ENCODE measurements at places on chromosomes 12 and 14.

- DNase-seq = no peak
These were observed 26.3 kb upstream of the FOS start for GRCh38 chr14:75252254-75252837.

GRCh38 chr12:23028158-23028802 lies 403.3 kb downstream of the ETNK1 start:
- no peak for DNase-seq

- DNase-seq = no peak
These were observed 106.0 kb downstream of the FAR2 start for GRCh38 chr12:29255042-29255441.

DNA sequence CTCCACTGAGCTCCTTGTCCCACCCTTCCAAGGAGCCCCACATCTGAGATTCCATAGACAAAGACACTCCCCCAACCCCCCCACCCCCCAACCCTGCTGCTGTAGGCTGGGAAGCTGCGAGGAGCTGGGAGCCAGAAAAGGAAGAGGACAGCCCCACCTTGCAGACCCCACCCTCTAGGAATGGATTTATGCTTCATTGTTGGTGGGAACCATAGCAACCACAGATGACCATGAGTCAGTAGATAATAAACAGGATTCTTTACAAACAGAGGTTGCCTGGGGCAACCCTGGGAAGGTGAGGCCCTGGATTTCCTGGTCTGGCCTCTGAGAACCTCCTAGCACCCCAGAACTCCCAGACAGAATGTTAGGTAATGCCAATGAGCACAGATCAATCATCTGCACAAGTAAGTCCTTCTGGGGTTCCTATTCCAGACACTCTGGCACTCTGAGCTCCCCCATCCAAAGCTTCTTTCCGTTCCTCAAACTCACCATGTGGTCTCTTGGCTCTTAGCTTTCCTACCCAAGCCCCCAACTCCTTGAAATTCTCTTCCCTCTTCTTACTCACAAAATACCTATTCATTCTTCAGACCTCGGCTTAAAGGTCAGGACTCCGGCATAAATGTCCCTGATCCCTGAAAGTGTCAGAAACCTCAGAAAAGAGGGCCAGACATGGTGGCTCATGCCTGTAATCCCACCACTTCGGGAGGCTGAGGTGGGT lies 15.2 kb upstream of the PLEKHG6 start:
- no peak for DNase-seq

DNA sequence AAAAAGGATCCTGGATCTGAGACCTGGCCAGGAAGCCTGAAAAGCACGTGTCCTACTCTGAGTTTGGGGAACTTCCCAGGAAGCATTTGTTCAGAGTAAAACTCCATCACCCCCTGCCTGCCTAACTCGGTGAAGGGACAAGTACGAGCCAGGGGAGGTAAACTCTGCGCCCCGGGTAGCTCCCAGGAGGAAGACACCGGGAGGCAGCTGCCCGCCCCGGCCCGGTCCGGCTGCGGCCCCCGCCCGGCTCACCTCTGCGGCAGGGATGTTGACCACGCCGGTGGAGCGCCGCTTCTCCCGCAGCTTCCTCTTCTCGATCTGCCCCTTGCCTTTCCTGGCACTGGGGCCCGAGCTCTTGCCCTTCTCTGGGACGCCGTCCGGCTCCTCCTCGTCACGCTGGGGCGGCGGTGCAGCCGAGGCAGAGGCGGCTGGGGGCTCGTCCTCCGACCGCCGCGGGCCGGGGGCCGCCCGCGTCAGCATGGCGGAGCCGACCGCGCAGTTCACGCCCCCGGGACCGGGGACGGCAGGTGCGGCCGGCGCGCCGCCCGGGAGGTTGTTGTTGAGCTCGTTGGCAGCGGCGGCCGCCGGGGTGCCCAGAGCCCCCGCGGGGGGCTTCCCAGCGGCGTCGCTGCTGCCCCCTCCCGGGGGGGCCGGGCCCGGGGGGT lies 1.2 kb downstream of the PAWR start:
- DNase-seq = no peak

GRCh38 chr14:71141701-71142374 lies 234.6 kb downstream of the PCNX1 start:
- DNase-seq = no peak

GRCh38 chr14:20118795-20119194 lies 8.3 kb downstream of the OR4K17 start:
- DNase-seq = no peak

DNA sequence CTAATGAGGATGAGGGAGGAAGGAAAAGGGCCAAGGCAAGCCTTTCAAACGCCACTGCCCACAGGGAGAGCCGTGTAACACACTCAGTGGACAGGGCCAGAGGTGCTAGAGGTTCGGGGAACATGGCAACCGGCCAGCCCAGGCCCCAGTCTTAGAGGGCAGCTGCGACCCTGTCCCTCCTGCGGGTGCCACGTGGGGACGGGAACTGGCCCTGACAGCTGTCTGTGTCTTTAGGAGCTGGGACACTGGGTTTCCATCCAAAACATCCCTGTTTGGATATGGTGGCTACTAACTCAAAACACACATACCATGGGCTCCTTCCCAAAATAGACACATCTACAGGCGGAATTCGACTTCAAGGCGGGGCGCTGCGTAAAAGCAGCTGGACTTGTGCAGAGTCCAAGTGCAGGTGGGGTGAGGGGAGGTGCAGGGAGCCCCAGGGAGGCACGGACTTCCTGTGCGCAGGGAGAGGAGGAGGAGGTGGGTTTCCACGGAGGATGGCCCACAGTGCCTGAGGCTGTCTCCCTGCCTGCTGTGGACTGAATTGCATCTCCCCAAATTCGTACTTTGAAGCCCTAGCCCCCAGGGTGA lies 184.7 kb downstream of the PIWIL1 start:
- no peak for DNase-seq

- no peak for DNase-seq
These were observed 39.4 kb upstream of the TEX22 start for GRCh38 chr14:105358943-105359342.

- DNase-seq = no peak
These were observed 1.3 kb downstream of the CAMKK2 start for GRCh38 chr12:121295116-121295745.

DNA sequence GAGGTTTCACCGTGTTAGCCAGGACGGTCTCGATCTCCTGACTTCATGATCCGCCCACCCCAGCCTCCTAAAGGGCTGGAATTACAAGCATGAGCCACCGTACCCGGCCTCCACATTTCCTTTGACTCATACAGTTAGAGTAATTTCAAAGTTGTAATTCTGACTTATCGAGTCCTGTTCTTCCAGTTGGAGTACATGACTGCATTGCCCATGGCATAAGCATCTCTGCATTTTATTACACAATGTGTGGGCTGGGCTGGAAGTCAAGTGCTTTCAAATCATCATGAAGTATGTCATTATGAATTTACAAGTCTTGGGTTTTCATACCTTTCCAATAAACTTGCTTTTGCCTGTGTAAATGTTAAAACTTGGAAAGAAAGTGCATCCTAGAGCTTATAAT lies 1295.7 kb upstream of the FLRT2 start:
- DNase-seq = no peak

DNA sequence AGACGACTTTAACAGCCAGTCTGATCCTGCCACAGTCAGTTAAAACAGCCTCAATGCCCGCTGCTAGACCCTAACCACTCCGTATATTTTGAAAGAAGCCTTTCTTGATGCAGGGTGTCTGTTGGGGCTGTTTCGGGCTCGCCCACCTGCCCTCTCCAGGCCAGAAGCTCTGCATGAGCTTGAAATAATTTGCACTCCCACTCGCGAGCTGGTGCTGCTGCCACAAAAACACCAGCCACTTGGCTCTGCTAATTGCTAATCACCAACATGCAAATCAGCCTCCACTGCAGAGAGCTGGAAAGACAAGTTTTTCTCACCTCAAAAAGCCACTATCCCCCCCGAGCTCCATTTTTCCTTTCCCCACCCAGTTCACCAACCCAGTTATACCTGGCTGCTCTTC lies 15.5 kb downstream of the BAZ2A start:
- no peak for DNase-seq

DNA sequence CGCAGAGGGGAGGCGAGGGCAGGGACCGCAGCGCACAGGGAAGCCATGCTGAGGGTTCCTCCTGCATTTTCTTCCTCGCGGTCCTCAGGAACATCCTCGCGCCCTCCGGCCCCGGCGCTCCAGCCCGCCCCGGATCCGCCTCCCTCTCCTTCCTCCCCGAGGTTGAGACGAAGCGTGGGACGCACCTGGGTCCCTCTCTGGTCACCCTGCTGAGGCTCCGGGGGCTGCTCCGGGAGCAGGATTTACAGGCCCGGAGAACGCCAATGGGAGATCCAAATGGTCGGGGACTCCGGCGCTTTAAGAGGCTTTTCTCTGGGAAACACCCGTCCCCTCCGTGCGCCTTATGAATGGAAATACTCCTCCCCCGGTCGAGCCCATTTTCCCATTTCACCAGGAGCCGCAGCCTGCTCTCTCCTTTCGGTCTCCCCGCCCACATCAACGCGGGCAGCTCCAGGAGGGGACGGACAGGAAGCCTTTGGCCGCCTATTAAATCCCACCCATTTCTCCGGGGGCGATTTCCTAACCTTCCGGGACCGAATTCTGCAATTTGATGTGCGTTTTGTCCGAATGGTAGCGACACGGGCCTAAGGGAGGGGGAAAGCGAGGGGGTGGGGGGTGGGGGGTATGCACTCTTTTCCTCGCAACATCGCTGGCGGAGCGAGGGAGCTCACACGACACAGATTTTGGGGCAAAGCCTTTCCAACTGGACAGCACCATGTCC lies at the start of gene UNC79:
TSS of gene UNC79 (plus strand) at position 625 of the 721 bp plus-strand sequence. CDS start at position 716, 91 bp downstream.
- no peak for DNase-seq

- DNase-seq = no peak
These were observed 44.1 kb downstream of the PLXNC1 start for GRCh38 chr12:94192506-94192905.

DNA sequence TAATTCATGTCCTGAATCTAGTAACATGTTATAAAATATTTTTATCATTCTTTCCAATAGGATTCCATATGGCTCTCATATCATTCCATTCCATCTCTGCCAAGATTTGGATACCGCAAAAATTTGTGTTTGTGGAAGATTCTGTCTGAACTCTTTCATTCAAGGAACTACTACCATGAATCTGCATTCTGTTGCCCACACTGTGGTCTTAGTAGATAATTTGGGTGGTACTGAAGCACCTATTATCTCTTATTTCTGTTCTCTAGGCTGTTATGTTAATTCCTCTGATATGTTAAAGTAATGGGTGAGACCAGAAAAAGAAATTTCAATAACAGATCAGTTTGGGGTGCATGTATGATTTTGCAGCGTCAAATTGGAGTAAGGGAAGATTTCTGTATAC lies 6.2 kb downstream of the RPL36AL start:
- DNase-seq = no peak

DNA sequence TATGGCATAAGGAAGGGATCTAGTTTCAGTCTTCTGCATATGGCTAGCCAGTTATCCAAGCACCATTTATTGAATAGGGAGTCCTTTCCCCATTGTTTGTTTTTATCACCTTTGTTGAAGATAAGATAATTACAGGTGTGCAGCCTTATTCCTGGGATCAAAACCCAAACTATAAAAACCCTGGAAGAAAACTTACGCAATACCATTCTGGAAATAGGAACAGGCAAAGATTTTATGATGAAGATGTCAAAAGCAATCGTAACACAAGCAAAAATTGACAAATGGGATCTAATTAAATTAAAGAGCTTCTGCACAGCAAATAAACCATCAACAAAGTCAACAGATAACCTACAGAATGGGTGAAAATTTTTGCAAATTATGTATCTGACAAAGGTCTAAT lies 128.5 kb upstream of the DCN start:
- no peak for DNase-seq

GRCh38 chr12:79954037-79954610 lies 19.2 kb upstream of the PPP1R12A start:
- no peak for DNase-seq

Data from GM12878 (cell line).